ENCODE measurements at places on chromosomes 7 and 10.

DNA sequence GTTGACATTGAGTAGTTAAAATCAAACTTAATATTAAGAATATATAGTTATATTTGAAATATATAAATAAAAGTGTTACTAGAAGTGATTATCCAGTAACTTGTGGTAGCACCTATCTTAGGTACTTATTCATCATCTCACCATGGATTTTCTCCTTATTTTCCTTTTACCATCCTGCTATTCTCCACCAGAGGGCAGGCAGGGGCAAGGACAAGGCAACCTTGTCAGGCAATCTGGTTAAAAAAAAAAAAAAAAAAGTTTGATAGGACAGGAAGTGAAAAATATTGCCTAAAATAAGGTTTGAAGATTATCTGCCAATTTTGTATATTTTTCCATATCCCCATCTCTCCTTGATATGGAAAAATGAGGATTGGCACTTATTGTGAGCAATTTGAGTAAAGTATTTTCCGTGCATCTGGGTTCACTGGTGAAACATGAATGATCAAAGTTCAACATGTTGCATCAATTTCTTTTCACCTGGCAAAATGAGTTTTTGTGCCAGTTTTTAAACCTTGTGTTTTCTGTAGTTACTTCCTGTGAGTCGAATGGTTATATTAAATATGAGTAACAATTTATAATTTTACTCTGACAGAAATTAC lies 256.7 kb downstream of the AGMO start:
- DNase-seq: no peak

DNA sequence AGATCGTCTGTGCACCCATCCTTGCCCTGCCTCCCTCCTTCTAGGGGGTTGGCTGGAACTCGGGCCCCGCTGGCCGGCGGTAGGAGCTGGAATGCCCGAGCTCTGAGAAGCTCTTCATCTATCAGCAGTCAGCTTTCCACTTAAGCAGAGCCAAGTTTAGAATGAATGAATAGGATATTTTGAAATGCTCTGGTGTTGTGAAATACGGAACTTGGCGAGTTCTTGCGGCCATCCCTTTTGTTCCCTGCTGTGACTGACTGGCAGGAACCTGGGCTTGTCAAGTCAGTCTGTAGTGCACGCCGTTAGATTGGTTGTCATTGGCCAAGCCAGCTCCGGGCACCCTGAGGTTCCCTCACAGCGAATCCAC lies 33.3 kb downstream of the FOXK1 start:
- peak; percentile 54 for DNase-seq

- DNase-seq: no peak
These were observed 98.1 kb downstream of the PTPN20 start for GRCh38 chr10:47009215-47009838.

GRCh38 chr7:76129366-76129765 lies 72.3 kb upstream of the SRRM3 start:
- no peak for DNase-seq

DNA sequence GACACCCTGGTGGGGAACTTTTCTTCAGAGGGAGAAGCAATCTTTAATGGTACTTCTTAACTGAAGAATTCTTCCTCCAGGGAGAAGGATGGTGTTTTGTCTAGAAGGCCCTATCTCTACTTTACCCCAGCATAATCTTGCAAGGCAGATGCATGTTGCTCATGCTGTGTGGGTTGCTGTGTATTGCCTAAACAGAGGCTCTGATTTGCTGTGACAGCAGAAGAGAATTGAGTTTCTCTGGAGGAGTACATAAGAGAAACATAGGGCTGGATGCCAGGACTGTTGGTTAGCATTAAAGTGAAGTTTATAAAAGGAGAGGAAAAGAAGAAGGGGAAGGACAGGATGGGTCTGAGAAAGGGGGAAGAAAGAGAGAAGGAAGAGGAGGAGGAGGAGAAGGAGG lies 248.1 kb upstream of the HPS1 start:
- no peak for DNase-seq

GRCh38 chr10:61845950-61846268 lies 55.6 kb upstream of the ARID5B start:
- no peak for DNase-seq

- no peak for DNase-seq
These were observed 18.0 kb downstream of the MACC1 start for GRCh38 chr7:20199015-20199737.

DNA sequence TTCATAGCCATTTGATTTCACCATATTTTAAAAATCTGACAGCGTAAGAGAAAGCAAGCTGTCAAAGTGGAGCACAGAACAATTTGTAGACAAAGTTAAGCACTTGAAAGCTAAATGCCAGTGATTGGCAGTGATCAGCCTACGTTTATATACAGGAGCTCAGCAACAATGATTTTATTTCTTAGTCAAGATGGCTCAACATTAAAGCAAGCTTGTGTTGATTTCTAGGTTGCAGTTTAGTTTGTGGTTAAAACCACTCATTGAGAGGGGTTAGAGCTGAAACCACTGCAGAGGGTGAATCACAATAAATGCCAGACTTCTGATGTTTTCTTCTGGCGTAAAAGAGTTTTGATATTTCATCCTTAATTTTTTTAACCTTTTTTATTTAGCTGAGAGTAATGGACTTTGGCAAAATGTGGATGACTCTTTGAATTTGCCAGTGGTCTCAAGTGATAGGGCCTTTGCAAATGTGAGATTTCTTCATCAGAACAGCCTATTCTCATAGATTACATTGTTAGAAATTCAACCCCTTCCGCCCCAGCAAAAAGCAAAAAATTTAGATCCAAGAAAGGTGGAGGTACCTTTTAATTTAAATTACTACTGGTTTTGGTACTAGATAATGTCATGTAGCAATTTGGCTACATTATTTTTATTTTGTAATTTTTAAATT lies 73.8 kb downstream of the SHOC2 start:
- no peak for DNase-seq

DNA sequence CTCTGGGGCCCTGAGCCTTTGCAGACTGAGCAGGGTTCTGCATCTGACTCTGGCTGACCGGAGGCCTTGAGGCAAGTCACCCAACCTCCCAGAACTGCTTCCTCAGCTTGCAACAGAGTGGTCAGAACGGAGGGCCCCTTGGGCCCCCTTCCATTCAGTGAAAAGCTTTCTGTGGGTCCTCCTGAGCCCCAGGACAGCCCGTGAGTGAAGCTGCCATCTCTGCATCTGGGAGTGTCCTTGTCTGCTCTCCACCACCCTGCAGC lies 224.7 kb downstream of the DNAJB6 start:
- DNase-seq: no peak

GRCh38 chr10:12921163-12921562 lies 80.3 kb downstream of the CCDC3 start:
- DNase-seq: no peak

DNA sequence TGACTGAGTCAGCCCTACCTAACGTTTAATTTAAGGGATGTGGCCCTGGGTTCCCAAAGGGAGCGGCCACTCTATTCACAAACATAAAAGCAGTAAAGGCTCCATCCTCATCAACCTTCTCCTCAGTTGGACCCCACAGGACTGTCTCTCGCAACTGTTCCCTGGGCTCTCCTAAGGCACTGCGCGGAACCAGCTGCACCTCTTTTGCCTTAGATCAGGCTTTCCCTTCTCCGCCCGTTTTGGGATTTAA lies 689 bp upstream of the GTPBP4 start:
- no peak for DNase-seq

- no peak for DNase-seq
These were observed 114.1 kb upstream of the ZMIZ1 start for GRCh38 chr10:78954689-78955088.

GRCh38 chr10:92849234-92849525 lies 860 bp downstream of the EXOC6 start:
- no peak for DNase-seq

DNA sequence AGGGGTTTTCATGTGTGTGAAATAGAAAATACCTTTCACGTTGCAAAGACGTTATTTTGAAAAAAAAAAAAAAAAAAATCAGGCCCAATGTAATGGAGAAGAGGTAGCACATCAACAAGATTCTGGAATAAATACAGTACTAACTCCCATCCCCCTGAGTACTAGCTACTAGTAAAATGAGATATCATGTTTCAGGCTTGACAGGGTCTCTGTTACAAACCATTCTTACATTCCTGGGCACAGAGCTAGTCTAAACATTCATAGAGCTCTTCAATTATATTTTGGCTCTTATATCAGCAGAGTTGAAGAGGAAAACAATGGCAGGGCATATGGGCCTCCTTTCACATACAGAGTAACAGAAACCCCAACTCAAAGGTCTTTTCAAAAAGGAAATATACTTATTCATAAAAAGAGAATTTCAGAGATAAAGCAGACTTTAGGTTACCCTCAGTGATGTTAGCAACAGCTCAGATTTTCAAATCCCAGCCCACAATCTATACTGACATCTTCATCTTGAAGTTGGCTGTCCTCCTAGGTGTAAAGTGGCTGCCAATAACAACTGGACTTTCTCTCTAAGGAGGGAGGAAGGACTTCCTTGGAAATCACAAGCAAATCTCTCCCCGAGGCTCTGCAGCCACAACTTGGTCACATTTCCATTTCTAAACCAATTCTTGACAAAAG lies 18.6 kb downstream of the C7orf33 start:
- peak; percentile 13 for DNase-seq

GRCh38 chr7:92436612-92437445 lies 10.5 kb upstream of the GATAD1 start:
- no peak for DNase-seq

DNA sequence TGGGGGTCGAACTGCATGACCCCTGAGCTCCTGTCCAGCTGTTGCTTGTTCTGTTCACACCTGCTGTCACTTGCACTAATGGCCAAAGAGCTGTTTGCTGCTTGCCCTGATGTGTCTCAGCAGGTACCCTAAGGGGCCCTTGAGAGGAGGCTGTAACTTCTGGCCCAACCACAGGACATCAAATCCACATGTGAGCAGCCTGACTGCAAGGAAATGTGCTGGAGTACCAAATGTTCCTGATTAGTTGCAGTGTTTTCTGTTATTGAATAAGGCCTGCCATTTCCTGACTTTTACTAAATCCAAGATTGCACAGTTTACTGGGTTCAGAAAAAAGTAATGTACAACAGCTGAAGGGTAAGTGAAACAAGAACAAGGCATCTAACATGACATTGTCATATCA lies 91.7 kb upstream of the IL6 start:
- no peak for DNase-seq

- DNase-seq: no peak
These were observed 33.2 kb downstream of the DRGX start for GRCh38 chr10:49362596-49363260.

- DNase-seq: no peak
These were observed 64.3 kb upstream of the MDFIC start for GRCh38 chr7:114857605-114858004.

GRCh38 chr10:74640134-74640921 lies 186.1 kb upstream of the KAT6B start:
- DNase-seq: no peak

- DNase-seq: no peak
These were observed 93.5 kb downstream of the AUTS2 start for GRCh38 chr7:69691734-69692133.

DNA sequence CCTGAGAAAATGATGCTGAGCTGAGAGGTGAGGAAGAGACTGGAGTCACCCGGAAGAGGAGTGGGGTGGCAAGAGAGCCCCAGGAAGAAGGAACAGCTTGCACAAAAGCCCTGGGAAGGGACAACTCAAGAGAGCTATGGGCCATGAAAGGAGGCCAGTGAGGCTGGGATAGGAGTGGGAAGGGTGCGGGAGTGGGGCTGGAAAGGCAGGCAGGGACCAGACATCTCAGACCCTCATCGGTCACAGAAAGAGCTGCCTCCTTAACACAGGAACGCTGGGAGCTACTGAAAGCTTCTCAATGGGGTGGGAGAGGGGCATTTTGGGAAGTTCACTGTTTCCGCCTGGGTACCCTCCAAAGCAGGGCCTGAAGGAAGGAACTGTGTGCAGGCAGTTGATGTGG lies 122.0 kb upstream of the UNC5B start:
- no peak for DNase-seq

- no peak for DNase-seq
These were observed 386.5 kb upstream of the ANKRD30A start for GRCh38 chr10:36738738-36739431.

DNA sequence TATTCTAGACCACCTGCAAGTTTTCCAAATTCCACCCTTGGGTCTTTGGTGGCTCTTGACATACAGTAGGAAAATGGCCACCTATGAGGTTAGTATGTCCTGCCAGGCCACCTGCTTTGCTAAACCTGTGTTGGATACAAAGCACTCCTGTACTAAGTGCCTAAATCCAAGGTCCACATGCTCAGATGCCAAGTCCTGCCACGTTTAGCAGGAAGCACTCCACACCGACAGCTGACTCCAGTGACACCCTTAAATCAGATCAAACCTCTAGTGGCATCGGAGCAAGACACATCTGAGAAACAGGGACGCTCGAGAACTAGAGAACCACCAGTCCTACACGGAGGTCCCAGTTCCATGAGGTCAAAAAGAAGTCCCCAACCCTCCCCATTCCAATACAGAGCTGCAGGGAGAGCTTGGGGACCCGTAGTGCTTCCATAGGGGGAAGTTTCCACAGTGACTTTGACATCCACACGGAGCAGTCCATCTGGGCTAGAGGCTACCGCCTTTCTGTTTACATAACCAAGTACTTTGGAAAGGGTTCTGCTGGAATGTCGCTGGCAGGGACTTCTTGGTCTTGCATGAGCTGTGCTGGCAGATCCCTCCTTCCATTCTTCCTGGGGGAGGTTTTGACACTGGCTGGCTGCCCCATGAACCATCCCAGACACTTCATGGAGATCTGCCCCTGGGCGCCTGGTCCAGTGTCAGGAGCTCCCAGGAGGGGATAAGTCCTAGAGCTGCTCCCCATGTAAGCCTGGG lies 290.6 kb downstream of the PRPF18 start:
- no peak for DNase-seq

- DNase-seq: no peak
These were observed 757.0 kb upstream of the C7orf33 start for GRCh38 chr7:147833557-147833956.

DNA sequence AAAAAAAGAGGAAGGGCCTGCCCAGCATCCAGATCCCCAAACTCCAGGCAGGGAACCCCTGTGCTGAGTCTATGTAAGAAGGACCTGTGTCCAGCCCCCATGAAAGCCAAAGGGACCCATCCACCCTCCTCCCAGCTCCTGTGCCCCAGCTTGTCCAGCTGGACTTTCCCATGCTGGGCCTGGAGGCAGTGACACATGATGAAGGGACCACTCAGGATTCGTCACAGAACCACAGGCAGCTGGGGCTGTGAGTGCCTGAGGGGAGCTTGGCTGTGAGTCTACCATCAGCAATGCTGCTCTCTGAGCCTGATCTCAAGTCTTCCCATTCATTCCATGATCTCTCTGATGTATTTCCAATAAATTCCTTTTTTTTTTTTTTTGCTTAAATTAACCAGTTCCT lies 36.2 kb upstream of the MNX1 start:
- no peak for DNase-seq

- DNase-seq: no peak
These were observed 6.6 kb upstream of the OGDHL start for GRCh38 chr10:49768731-49769130.

DNA sequence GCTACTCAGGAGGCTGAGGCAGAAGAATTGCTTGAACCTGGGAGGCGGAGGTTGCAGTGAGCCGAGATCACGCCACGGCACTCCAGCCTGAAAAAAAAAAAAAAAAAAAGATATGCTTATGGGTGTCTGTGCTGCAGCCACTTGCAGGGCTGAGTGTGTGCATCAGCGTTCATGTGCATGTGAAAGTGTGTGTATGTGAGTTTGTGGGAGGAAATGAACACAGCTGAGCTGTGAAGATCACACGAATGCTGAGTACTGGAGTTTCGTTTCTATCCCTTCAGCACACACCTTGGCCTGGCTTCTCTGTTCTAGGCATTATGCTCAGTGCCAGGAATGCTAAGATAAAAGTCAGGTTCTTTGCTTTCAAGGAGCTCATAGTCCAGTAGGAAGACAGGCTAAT lies 12.0 kb upstream of the SVOPL start:
- DNase-seq: no peak

Measured in forelimb muscle (tissue), 1 donor.